NCI-H2227 treated with DMSO at 0.1 percent for 48 hours (cell line): ENCODE measurements at places on chromosomes 3 and 15.
A peak's percentile ranks its signal among the peaks of the same experiment; 100 is the strongest.

DNA sequence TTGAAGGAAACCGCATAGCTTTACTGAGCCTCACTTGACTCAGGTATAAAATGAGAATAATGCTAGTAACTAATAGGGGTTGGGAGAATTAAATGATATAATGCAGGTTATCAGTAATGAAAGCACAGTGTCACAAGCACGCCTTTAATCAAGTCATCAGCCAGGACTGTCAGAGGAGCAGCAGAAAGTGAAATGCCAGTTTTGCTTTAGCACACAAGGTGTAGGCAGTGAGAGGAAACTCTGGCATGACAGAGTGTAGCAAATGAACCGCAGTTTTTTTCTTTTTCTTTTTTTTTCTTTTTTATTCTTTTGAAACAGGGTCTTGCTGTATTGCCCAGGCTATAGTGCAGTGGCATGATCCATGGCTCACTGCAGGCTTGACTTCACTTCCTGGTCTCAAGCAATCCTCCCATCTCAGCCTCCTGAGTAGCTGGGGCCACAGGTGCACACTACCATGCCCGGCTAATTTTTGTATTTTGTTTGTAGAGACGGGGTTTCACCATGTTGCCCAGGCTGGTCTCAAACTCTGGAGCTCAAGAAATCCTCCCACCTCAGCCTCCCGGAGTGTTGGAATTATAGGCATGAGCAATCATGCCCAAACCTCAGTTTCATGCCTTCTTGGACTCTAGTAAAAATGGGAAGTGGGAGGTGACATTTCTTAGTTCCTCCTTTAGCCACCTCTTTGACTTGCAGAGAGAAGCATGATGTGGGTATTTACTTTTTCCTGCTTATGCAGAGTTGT lies 9.7 kb upstream of the SCAANT1 start:
- DNase-seq = no peak

DNA sequence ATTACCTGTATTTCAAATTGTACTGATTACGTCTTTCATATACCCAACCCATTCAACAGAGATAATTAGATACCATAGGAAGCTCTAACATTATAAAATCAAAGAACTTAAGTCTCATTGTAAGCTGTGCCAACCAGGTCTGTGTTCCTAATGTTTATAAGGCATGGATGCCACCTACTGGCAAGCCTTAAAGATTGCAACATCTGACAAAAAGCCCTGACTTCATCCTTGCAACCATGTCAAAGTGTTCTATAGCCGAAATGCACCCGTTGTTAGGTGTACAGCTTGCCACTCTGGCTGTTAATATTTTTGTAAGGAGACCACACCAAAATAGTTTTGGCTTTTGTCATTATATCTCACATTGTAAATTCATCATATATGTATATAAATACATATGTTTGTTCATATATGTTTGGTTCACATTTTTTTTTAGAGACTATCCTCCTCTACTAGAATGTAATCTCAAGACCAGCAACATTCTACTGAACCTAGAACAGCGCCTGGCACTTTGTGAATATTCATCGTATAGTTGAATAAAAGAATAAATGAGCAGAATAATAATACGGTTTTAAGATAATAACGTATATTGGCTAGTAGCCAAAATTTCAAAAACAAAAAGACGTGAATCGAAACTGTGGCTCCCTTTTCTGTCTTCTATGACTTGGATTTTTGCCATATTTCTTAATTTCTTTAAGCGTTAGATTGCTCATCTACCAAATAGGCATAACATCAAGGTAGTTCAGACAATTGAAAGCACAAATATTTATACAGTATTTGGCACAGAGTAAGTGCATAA lies 258.1 kb downstream of the TBL1XR1 start:
- peak; percentile 82 for DNase-seq

- no peak for DNase-seq
Measured at GRCh38 chr3:11794927-11795326, 51.8 kb downstream of the TAMM41 start.

- no peak for DNase-seq
Measured at GRCh38 chr3:30522476-30522875, 83.9 kb upstream of the TGFBR2 start.

DNA sequence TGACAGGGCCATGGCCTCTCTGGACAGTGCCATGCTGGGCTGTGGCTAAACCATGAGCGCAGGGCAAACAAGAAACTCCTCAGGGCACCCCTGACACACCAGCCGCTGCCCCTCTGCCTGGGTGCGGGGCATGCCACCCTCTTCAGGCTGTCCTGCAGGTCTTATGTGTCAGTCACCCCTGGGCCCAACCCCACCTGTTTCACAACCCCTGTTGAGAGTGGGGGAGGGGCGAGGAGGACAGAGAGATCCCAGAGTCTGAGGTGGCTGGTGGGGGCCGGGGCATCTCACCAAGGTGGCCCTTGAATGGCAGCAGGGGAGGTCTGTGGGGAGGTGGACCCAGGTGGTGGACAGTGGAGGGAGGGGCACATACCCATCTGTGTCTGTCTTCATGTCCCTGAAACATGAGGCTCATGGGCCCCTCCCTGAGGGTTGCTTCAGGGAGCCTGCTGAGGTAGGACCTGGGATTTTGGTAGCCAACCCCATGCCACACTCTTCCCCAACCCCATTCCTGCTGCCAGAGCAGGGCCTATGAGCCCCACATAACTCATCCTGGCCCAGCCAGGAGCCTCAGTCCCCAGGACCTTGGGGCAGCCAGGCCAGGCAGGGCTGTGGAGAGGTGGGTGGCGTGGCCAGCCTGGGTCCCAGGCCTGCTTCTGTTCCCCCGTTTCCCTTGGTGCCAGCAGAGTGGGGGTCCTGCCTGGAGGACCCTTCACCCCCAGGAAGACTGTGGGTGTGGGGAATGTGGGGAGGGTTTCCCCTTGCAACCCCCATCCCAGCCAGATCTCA lies 1.7 kb upstream of the STAB1 start:
- DNase-seq = no peak

GRCh38 chr3:16723978-16724377 lies 118.8 kb upstream of the DAZL start:
- no peak for DNase-seq

GRCh38 chr15:89575656-89576416 lies 567 bp downstream of the TICRR start:
- DNase-seq = no peak

GRCh38 chr3:175851541-175851940 lies 992.4 kb downstream of the NAALADL2 start:
- DNase-seq = peak; percentile 53
